Activated B cell treated with CpG ODN at 0.5 μM for 24 hours (primary cell): ENCODE measurements at places on chromosomes 2 and 18. TPM values are rescaled to one million over a fixed set of nuclear protein-coding genes. Genes with fewer than 3 reads are reported as not detected.

GRCh38 chr2:234980451-234981187, 28.8 kb downstream of the SH3BP4 start:
- H3K27me3 ChIP-seq: peaks cover 8% of the 10 kb centered on the region
- H3K36me3 ChIP-seq: no peaks in the 10 kb centered on the region
- peaks cover 4% of the 10 kb centered on the region for H3K4me1 ChIP-seq
- H3K27ac ChIP-seq: no peak overlapping the region
- no peak for DNase-seq

- no peak overlapping the region for H3K27ac ChIP-seq
- DNase-seq: no peak
- H3K27me3 ChIP-seq: peaks cover 3% of the 10 kb centered on the region
Observed at GRCh38 chr2:1661891-1662605, 82.3 kb downstream of the PXDN start.

- DNase-seq: no peak
- no peaks in the 10 kb centered on the region for H3K36me3 ChIP-seq
- no peak overlapping the region for H3K27ac ChIP-seq
- H3K4me1 ChIP-seq: no peaks in the 10 kb centered on the region
Observed at GRCh38 chr2:228318218-228318617, 136.7 kb upstream of the SPHKAP start.

Gene DYNC1I2
- total RNA-seq: 52.0 and 54.6 TPM in 2 replicates

- H3K36me3 ChIP-seq: no peaks in the 10 kb centered on the region
- H3K27ac ChIP-seq: no peak overlapping the region
- H3K4me1 ChIP-seq: no peaks in the 10 kb centered on the region
- peaks cover 8% of the 10 kb centered on the region for H3K27me3 ChIP-seq
- H3K4me3 ChIP-seq: no peak overlapping the region
Observed at GRCh38 chr2:160610041-160610440, 116.4 kb upstream of the RBMS1 start.

- H3K27me3 ChIP-seq: no peaks in the 10 kb centered on the region
- no peak overlapping the region for H3K4me3 ChIP-seq
- DNase-seq: no peak
- no peak overlapping the region for H3K27ac ChIP-seq
Observed at GRCh38 chr2:150517951-150518680, 30.6 kb upstream of the RND3 start.

Gene OTOS
- not detected in 2 replicates for total RNA-seq

Gene CD226
- 6.7 and 8.3 TPM in 2 replicates for total RNA-seq

DNA sequence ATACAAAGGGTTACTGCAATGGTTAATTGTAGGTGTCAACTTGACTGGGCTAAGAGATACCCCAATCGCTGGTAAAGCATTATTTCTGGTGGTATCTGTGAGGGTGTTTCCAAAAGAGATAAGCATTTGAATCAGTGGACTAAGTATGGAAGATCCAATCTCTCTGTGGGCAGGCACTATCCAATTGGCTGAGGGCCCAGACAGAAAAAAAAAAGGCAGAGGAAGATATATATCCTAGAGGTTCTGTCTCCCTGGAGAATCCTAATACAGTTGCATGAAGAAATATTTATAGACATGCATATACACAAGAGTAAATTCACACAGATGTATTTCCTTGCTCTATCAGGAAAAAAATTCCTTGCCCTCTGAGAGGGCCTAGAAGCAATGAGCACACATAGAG, 43.9 kb downstream of the TBC1D8 start:
- H3K4me1 ChIP-seq: no peaks in the 10 kb centered on the region
- H3K27ac ChIP-seq: no peak overlapping the region
- H3K36me3 ChIP-seq: no peaks in the 10 kb centered on the region
- DNase-seq: no peak
- H3K4me3 ChIP-seq: no peak overlapping the region

DNA sequence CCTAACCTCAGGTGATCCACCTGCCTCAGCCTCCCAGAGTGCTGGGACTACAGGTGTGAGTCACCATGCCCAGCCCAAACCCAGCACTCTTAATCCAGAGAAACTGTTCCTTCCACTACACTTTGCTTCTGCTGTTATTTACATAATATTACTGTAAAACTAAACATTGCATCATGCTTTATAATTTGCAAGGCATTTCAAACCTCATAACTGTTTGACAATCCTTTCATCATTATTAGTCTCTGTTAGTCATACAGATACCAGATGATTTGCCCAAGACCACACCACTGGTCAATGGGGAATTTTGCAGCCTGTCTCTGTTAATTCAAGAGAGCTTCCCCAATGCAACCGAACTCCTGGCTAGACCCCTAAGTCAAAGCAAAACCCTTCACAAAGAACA, 338.3 kb downstream of the ALK start:
- H3K4me3 ChIP-seq: no peak overlapping the region
- no peaks in the 10 kb centered on the region for H3K36me3 ChIP-seq
- peaks cover 2% of the 10 kb centered on the region for H3K27me3 ChIP-seq
- no peak overlapping the region for H3K27ac ChIP-seq
- no peak for DNase-seq
- H3K4me1 ChIP-seq: peaks cover 7% of the 10 kb centered on the region

DNA sequence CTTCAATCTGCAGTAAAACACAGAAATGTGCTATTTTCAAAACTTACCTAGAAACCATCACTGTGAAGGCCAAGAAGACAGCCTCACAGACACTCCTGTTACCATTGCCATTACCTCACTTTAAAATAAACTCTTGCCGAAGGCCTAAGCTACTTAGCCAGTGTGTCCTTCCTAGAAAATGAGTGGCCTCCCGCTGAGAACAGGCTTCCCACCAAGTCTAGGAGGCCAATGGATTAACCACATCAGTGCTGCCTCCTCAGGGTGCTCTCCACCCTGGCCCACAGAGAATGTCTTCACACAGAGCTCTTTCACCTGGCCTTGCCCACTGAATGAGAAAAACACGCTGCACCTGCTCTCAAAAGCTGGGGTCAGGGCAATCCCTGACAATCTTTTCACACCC, 47.5 kb downstream of the L3MBTL4 start:
- H3K27me3 ChIP-seq: no peaks in the 10 kb centered on the region
- H3K36me3 ChIP-seq: no peaks in the 10 kb centered on the region
- H3K4me3 ChIP-seq: no peak overlapping the region
- DNase-seq: no peak
- H3K4me1 ChIP-seq: peaks cover 9% of the 10 kb centered on the region
- H3K27ac ChIP-seq: no peak overlapping the region

Gene LYPD6
- total RNA-seq: not detected in 2 replicates

Gene CCDC74A
- 0.71 and 1.1 TPM in 2 replicates for total RNA-seq

DNA sequence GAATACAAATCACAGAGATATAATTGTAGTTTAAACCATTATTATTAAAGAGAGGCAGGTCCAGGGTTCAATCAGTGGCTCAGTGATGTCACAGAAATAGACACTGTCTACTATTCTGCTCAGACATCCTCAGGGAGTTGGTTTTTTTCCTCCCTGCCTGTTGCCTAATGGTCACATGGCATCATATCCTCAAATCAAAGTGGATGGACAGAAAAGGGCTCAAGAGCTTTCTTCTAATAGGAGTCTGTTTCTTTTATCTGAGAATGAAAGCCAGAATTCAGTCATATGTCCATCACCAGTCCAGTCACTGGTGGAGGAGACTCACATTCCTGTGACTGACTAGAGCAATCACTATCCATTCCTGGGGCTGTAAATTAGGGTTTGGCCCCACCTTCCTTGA, 27.9 kb upstream of the EPC2 start:
- H3K27ac ChIP-seq: no peak overlapping the region
- no peaks in the 10 kb centered on the region for H3K27me3 ChIP-seq
- H3K4me3 ChIP-seq: no peak overlapping the region

Gene LBX2
- 0.69 and 1.2 TPM in 2 replicates for total RNA-seq

- peaks cover 7% of the 10 kb centered on the region for H3K36me3 ChIP-seq
- H3K4me1 ChIP-seq: peaks cover 70% of the 10 kb centered on the region
- H3K4me3 ChIP-seq: peak overlapping the region; percentile 87
- peaks cover 76% of the 10 kb centered on the region for H3K27me3 ChIP-seq
- DNase-seq: peak; percentile 45
Observed at GRCh38 chr2:63049970-63050333, 678 bp upstream of the OTX1 start.

Gene LHCGR
- not detected in 2 replicates for total RNA-seq

DNA sequence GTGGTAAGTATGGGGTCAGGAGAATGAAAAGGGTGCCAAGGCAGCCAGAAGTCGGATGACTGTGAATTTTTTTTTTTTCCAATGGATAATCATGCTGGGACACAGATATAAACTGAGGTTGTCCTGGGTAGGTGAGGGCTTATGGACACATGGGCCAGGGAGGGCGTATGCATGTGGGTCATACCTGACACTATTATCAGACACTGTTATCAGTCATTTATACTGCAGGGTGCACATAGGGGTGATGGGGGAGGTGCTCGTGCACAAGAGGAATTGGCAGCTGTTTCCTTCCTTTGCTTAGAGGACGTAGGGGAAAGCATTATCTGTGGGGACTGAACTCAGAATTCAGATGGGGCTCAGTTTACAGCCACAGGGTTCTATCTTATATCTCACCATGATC, 10.1 kb downstream of the CTIF start:
- H3K27me3 ChIP-seq: no peaks in the 10 kb centered on the region
- no peaks in the 10 kb centered on the region for H3K36me3 ChIP-seq
- peaks cover 9% of the 10 kb centered on the region for H3K4me1 ChIP-seq
- no peak for DNase-seq
- H3K27ac ChIP-seq: no peak overlapping the region
- H3K4me3 ChIP-seq: no peak overlapping the region
